ENCODE measurements at places on chromosomes 11 and 22.

GRCh38 chr11:3710485-3711259 is 39.5 kb upstream of the CHRNA10 start:
- DNase-seq, result no peak

DNA sequence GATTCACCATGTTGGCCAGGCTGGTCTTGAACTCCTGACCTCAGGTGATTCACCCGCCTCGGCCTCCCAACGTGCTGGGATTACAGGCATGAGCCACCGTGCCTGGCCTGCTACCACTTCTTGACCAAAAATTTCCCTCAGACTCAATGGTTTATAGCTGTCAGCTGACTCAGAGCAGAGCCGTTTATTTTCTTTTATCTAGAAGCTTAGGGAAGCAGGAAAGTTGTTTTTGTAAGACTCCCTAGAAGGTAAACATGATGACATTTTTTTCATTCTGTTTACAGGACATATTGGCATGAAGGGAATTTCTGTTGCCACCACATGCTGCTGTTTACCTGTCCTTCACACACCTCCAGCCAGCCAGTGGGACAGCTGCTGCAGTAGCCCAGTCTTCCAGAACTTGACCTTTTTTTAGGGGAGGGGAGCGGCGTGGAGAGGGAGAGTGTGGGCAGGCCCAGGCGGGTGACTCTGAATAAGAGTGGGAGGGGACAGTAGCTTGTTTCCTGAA is 56.1 kb upstream of the PTPRJ start:
- no peak for DNase-seq

- DNase-seq, result peak; percentile 51
Measured at GRCh38 chr11:66996609-66997273, 21.6 kb downstream of the C11orf86 start.

DNA sequence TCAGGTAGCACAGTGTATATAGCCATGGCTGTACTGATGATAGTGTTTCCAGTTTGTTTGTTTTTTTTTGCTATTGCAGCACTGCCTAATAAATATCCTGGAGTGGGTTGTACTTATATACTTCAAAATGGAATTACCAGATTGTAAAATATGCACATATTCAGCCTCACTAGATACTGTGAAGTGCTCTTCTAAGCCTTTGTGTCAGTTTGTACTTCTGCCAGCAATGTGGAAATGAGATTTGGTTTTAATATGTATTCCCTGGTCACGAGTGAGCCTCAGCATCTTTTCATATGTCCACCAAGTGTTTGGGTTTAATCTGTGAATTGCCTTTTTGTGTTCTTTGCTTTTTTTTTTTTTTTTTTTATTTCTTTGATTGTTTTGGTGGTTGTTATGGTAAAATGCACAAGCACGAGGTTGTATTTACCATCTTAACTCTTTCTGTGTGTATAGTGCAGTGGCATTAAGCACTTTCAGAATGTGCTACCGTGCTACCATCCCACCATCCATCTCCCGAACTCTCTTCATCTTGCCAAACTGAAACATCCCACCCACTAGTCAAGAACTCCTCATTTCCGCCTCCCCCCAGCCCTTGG is 34.9 kb downstream of the ST3GAL4 start:
- DNase-seq, result no peak

GRCh38 chr11:134733646-134734045 is 321.6 kb upstream of the B3GAT1 start:
- no peak for DNase-seq

- DNase-seq, result no peak
Measured at GRCh38 chr11:65102142-65103095, 6.4 kb downstream of the VPS51 start.

- peak; percentile 77 for DNase-seq
Measured at GRCh38 chr11:68120273-68121066, 718 bp downstream of the CHKA start.

DNA sequence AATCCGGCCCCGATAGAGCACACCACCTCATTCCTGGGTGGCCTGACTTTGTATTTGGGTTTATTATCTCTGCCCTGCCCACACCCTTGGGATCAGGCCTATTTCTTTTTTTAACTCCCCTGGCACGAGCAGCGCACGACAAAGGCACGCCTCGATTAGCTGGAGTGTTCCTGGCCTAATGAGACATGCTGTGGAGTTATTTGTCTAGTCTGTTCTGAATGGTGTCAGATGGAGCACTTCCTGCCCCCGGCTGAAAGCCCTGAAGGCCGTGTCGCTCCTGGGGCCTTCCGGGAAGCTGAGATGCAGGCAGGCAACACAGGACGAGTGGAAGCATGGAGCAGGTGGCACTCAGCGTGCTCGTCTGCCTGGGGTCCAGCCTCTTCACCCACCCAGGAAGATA is 47.1 kb downstream of the LARGE1 start:
- DNase-seq, result no peak

- peak; percentile 85 for DNase-seq
Measured at GRCh38 chr11:69791276-69792180, 16.4 kb upstream of the FGF4 start.

DNA sequence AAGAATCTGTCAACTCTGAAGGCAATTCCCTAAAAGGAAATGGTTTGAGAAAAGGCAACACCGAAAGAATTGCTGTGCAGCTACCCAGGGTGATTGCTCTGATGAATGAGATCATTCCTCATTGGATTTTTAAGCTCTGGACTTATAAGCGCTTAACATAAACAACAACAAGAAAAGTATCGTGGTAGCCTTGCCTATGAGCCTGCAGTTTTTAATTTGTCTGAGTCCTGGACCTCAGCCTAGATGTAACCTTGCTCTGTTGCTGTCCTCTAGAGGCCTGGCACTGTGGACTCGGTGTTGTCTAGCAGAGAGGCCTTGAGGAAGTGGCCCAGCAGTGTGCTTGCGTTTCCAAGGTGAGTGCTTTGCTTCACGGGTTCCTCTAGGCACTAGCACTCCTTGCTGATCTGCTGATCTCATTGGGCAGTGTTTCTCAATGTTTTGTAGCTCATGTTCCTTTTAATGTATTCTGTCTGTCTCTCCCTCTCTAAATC is 20.4 kb downstream of the CCDC81 start:
- no peak for DNase-seq

DNA sequence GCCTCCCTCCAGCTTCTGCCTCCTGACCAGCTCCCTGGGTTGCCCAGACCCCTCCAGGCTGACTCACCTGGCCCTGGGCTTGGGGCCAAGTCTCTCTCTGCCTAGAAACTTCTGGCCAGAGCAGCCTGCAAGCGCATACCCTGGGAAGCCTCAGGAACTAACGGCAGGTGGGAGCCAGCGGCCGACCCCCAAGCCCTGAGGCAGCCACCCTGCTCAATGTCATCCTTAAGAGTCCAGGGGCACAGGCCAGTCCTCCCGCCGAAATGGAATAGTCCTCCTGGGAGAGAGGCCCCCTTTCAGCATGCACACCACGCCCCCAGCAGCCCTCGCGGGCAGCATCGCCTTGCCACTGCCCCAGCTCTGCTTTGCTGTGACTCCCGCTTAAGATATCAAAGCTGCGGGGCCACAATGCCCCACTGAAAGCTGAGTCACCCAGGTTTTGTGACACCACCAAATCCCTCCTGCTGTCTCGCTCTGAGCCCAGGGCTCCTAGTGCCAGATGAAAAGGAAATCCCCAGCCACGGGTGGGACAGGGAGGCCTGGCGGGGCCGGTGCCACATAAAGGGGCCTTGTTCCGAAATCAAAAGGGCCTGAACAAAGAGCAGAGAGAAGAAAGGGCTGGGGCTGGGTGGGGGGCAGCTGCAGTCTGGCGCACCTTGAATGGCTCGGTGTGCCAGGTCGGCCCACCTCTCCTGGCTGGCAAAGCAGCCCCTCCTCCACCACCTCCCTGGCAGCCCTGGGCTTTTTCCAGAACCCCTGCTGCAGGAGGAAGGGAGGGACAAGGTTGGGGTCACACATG is 21.4 kb upstream of the FGF3 start:
- no peak for DNase-seq

GRCh38 chr11:7021318-7021717 is 1.0 kb downstream of the NLRP14 start:
- DNase-seq, result no peak

GRCh38 chr11:63883791-63884190 is 33.2 kb downstream of the RCOR2 start:
- DNase-seq, result no peak

GRCh38 chr11:78698612-78699011 is 123.9 kb upstream of the NARS2 start:
- DNase-seq, result no peak

DNA sequence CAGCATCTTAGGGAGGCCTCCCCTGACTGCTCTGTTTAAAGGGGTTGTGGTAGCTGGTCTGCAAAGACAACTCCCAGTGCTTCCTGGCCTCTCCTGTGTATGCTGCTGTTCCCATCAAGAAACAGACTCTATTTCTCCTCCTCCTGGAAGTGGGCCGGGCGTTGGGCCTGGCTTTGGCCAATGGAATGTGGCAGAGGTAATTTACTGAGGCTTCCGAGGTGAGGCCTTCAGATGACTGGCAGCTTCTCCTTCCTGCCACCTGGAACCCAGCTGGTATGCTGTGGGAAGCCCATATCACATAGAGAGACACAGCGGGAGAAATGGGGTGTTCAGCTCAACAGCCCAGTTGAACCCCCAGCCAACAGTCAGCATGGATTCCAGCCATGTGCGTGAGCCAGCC is 25.1 kb upstream of the EIF3D start:
- no peak for DNase-seq

GRCh38 chr11:63804259-63804658 is 9.0 kb upstream of the SPINDOC start:
- no peak for DNase-seq

- DNase-seq, result no peak
Measured at GRCh38 chr11:27465629-27466028, 7.0 kb downstream of the LGR4 start.

DNA sequence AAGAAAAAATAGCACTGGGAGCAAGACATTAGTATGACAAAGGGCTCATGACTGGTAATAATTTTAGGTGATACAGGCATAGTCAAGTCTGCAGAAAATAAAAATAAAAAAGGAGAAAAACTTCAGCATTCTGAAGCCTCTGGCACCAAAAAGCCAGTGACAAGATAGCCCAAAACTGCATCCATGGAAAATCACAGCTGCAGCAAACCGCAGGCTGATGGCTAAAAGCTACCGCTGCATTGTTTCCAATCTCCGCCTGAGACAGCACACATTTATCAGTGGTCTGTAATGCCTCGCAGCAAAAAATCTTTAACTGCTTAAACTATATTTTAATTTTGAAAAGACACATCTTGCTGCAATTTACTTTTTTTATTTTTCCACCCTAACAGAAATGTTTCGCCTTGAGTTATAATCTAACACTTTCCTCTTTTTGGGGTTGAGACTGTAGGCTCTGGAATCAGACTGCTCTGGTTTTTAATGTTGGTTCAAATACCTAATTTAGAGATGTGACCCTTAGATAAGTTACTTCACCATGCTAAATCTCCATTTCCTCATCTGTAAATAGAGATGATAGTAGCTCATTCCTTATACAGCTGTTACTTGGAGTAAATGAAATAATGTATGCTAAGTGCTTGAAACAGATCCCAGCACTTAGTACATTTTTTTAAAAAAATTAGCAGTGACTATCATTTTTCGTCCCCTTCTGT is 42.0 kb upstream of the FIBIN start:
- DNase-seq, result peak; percentile 37

GRCh38 chr22:37069719-37070118 is 18.2 kb downstream of the KCTD17 start:
- no peak for DNase-seq
